ENCODE measurements at places on chromosomes 16 and 17. TPM values are rescaled to one million over a fixed set of nuclear protein-coding genes. Genes with fewer than 3 reads are reported as not detected.
A peak's percentile ranks its signal among the peaks of the same experiment; 100 is the strongest.

DNA sequence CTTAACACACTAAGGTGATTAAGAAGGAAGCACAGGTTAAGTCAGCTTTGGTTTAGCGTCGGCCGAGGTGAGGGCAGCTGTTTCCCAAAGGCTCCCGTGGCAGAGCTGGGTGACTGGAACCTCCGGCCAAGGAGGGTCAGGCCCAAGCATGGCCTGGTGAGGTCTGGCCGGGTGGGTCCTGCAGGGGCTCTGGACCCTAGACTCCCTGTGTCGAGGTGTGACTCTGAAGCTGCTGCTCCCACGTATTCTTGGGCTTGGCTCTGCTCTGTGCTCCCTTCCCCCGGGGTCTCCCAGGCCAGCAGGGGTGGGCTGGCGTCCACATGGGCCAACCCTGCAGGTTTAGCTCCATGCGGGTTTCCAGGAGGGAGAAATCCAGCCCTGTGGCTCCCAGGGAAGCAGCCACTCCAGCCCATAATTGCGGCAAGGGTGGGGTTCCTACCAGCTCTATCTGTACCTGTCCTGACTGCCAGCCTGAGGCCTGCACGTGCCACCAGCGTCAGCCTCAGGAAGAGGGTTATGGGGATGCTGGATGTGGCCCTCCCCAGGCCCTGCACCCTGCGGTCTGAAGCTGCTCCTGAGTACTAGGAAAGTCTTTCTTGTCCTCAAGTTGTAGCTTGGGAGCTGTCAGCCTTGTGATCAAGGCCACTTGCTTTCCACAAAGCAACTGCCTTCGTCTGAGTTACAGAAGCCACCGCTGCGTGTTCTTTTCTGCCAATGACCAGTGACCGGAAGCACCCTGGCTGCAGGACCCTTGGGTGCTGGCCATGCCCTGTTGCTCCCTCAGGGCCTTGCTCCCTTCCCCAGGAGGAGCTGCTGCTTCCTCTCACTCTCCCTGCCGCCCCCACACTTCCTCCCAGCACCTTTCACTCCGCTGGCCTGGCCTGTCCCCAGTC, 4.8 kb downstream of the CDK5R1 start:
- no peaks in the 10 kb centered on the region for H3K27me3 ChIP-seq
- no peak overlapping the region for H3K27ac ChIP-seq
- no peaks in the 10 kb centered on the region for H3K4me1 ChIP-seq
- DNase-seq, result no peak
- no peaks in the 10 kb centered on the region for H3K36me3 ChIP-seq

- no peak overlapping the region for H3K4me3 ChIP-seq
- no peaks in the 10 kb centered on the region for H3K36me3 ChIP-seq
- no peaks in the 10 kb centered on the region for H3K4me1 ChIP-seq
- no peak for DNase-seq
- H3K27me3 ChIP-seq, result no peaks in the 10 kb centered on the region
These were observed 27.2 kb upstream of the SHISA9 start for GRCh38 chr16:12874186-12874585.

GRCh38 chr17:44575403-44575802, 18.1 kb downstream of the FZD2 start:
- H3K36me3 ChIP-seq, result no peaks in the 10 kb centered on the region
- no peak for DNase-seq
- no peak overlapping the region for H3K4me3 ChIP-seq

DNA sequence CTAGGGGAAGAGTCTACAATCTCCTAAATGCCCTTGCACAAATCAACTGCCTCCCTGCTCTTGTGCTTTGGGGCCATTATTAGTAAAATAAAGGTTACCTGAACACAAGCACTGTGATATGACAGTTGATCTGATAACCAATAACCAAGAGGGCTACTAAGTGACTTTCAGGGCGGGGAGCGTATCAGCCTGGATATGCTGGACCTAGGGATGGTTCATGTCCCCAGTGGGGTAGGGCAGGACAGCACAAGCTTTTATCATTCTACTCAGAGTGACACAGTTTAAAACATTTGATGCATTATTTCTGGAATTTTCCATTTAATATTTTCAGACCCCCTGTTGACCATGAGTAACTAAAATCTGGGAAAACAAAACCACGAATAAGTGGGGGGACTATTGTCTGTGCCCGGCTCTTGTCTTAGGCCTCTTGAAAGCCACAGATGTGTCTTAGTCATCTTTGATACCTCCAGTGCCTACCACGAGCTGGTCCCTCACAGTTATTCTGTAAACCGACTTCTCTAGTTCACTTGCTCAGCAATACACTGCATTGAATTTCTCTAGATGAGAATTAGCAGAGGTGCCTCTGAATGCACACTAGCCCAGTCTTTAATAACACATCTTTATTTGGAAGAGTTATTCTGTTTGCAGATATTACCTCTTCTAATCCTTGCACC, 94.6 kb upstream of the DHX40 start:
- H3K36me3 ChIP-seq, result no peaks in the 10 kb centered on the region
- no peak overlapping the region for H3K4me3 ChIP-seq
- no peaks in the 10 kb centered on the region for H3K27me3 ChIP-seq
- H3K4me1 ChIP-seq, result no peaks in the 10 kb centered on the region
- H3K27ac ChIP-seq, result no peak overlapping the region
- DNase-seq, result no peak

GRCh38 chr17:17724307-17725010, 43.2 kb downstream of the RAI1 start:
- peaks cover 18% of the 10 kb centered on the region for H3K4me1 ChIP-seq
- H3K27me3 ChIP-seq, result no peaks in the 10 kb centered on the region
- peak overlapping the region; percentile 35 for H3K4me3 ChIP-seq

DNA sequence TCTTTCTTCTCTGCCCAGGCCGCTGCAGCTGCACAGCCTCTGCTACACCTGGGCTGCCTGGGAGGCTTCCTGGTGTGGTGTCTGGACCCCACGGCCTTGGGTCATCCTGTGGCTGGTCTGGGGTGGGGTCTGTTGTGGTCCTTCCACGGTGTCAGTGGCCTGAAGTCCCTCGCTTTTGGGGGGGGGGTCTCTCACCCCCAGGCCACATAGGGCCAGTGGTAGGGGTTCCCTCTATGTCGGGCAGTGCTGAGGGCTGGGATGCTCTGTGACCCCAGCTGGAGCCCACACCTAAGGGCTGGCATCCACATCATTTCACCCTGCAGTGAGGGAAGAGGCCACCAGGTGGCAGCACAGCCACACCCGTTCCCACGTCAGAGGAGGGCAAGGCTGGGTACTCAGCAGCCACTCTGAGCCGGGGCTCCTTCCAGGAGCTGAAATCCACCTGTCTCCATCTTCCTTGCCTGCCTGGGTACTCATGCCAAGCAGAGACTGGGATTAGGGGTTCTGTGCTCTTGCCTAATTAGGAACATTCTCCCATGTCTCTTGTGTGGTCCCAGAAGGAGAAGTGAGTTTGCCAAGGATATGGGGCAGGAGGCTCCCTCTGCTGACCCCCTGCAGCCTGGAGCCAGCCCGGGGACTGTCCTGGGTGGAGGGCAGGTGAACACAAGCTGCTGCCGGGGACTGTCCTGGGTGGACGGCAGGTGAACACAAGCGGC, 13.0 kb downstream of the ENGASE start:
- H3K4me1 ChIP-seq, result no peaks in the 10 kb centered on the region
- DNase-seq, result peak; percentile 68
- no peak overlapping the region for H3K27ac ChIP-seq
- H3K4me3 ChIP-seq, result no peak overlapping the region
- H3K36me3 ChIP-seq, result peaks cover 7% of the 10 kb centered on the region

DNA sequence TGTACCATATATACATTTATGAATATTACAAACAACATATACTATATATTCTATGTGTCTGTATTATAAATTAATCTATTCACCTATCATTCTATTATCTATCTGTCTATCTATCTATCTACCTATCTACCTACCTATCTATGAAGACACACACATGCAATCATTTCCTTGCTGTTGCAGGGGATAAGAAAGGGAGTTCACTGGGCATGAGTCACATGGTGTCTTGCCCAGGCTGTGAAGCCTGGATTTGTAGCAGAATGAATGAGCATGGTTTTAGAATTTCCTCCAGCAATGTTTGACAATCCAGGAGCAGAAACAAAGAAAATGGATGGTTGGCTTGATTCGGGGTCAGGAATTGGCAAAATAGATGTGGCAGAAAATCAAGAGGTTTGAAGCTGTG, 23.2 kb upstream of the FAM20A start:
- no peaks in the 10 kb centered on the region for H3K36me3 ChIP-seq
- H3K4me3 ChIP-seq, result no peak overlapping the region
- DNase-seq, result no peak
- H3K27me3 ChIP-seq, result no peaks in the 10 kb centered on the region

DNA sequence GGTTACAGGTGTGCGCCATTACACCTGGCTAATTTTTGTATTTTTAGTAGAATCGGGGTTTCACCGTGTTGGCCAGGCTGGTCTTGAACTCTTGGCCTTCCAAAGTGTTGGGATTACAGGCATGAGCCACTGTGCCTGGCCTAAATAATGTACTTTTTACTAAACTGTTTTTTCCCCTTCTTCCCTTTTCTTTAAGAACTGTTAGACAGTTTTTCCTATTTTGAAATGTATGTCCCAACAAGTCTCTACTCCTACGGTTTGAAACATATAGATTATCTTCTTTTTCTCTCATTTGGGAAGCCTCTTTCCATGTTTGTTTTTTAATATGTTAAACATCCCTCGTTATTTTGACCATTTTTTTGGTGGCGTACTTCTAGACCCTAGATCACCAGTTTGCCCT, 9.6 kb downstream of the UTP18 start:
- H3K27ac ChIP-seq, result no peak overlapping the region
- H3K4me1 ChIP-seq, result no peaks in the 10 kb centered on the region
- no peak overlapping the region for H3K4me3 ChIP-seq
- no peak for DNase-seq
- no peaks in the 10 kb centered on the region for H3K27me3 ChIP-seq
- H3K36me3 ChIP-seq, result peaks cover 5% of the 10 kb centered on the region

DNA sequence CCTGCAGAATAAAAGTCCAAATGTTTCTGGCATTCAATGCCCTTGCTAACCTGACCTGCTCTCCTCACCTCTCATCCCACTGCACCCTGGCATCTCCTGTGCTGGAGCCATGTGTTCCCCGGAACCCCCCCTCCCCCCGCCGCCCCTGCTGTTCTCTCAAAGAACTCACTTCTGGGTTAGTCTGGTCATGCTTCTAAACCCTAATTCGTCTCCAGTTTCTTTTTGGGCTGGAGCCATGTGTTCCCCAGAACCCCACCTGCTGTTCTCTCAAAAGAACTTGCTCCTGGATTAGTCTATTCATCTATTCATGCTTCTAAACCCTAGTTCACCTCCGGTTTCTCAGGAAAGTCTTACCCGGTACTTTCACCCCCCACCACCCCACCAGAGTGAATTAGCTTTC, 808 bp upstream of the ALOX15 start:
- H3K27ac ChIP-seq, result no peak overlapping the region
- no peak overlapping the region for H3K4me3 ChIP-seq
- no peaks in the 10 kb centered on the region for H3K4me1 ChIP-seq
- no peak for DNase-seq
- H3K36me3 ChIP-seq, result no peaks in the 10 kb centered on the region

DNA sequence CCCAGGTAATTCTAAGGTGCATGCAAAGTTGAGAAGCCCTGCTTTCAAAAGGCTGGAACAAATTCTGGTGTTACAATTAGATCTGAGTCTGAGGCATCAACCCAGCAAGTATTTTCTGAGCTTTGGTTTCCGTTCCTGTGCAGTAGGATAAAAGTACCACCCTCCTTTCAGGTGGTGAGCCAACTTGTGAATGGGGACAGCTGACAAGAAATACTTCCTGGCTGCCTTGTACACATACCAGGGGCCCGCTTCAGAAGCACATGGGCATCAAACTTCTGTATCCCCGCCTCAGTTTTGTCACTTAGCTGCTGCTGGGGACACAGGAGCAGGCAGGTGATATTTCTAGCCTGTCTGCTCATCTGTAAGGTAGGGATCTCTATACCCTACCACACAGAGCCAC, 252.2 kb downstream of the CPPED1 start:
- no peak for DNase-seq
- no peaks in the 10 kb centered on the region for H3K27me3 ChIP-seq
- no peaks in the 10 kb centered on the region for H3K4me1 ChIP-seq

DNA sequence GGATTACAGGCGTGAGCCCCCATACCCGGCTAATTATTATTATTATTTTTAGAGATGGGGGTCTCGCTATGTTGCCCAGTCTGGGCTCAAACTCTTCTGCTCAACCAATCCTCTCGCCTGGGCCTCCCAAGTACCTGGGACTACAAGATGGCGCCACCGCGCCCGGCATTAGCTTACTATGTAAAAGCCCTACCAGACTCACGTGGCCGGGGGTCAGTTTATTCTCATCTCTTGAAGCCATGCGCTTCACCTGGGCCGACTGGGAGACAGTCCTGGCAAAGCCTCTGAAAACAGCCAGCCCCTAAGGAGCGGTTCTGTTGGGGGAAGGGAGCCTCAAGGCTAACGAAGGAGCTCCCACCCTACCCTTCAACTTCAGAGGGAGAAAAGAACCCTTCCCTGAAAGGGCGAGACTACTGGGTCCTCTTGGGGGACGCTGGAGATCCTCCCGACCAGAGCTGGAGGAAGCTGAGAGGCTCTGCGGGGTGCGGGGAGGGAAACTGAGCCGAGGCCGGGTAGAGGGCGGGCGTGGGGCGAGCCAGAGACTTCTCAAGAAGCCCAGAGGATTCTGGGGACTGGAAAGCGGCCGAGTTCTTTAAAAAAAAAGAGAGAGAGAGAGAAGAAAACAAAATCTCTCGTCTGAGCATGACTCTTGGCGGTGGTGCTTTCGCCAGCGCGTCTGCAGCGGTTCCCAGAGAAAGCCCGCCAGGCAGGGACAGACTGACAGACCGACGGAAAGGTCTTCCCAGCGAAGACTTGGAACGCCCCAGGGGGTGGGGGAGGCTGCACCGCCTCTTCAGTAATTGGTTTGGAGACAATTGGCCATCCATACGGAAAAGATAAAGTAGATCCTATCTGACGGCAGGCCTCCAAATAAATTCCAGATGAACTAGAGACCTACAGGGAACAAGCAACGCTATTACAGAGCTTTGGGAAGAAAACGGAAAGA, 5.6 kb upstream of the TUBG2 start:
- peak; percentile 49 for DNase-seq
- H3K27ac ChIP-seq, result peak overlapping the region; percentile 73
- peak overlapping the region; percentile 13 for H3K4me3 ChIP-seq
- no peaks in the 10 kb centered on the region for H3K36me3 ChIP-seq
- no peaks in the 10 kb centered on the region for H3K27me3 ChIP-seq
- H3K4me1 ChIP-seq, result no peaks in the 10 kb centered on the region

Gene TP53TG3F
- 1.6 TPM for total RNA-seq

Gene CCDC154
- total RNA-seq, result not detected

Gene RUNDC3A
- total RNA-seq, result 2.9 TPM

Gene HBA1
- total RNA-seq, result 43.4 TPM

Gene CDC6
- 2.1 TPM for total RNA-seq

Gene CD300H
- total RNA-seq, result not detected

All from prostate gland (tissue), 2 donors.